ENCODE measurements at places on chromosomes 3 and 15. TPM values are rescaled to one million over a fixed set of nuclear protein-coding genes. Genes with fewer than 3 reads are reported as not detected.

DNA sequence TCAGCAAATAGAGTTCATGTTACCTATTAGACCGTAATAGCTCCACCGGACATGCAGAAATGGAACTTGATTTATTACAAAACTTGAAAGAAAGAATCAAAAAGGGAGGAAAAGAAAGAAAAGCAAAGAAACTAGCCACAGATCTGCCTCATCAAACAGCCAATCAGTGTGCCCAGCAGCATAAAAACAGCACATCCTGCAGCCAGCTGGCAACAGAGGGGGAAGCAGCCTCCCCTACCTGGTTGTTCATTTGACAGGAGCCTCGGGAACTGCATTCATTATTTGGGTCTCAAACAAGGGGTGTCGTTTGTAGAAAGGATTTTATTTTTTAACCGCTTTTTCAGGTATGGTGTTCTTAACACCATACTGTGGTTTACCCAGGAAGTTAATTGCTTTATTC is 181.5 kb upstream of the TOPAZ1 start:
- no peak for DNase-seq

DNA sequence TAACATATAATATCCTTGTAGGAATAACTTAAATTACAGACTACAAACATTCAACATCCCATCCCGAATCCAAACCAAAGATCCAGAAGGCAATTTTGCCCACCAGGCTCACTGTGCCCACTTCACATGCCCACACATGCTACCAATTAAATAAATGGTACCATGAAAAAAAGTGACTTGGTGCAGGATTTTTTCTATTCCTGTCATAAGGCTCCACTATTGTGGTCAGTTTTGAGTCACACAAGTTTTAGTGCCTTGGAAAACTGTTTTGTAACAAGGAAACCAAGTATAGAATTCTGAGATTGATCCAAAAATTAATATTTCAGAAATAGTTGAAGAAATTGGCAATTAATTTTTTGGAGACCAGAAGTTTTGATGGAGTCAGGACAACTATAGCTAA is 470.1 kb upstream of the THBS1 start:
- no peak for DNase-seq

DNA sequence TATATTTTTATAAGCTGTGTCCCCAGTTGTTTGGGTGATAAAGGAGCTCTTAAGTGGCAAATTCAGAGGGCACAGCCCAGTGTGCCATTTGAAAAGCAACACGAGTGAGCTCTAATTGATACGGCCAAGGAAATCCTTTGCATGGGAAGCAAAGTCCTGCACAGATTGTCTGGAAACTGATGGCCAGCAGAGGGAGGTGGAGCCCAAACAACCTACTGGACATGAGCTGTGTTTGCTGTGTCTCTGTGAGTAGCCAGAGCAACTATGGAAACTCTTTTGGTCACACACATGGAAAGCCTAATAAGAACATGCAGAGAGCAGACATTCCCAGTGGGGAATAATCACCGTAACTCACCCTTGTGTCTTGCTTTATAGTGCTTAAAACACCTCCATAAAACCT is 24.4 kb downstream of the ONECUT1 start:
- DNase-seq, result no peak

Gene RTP4
- 2.6 TPM for total RNA-seq

GRCh38 chr15:80870893-80871292 is 91.7 kb downstream of the CEMIP start:
- peak; percentile 30 for DNase-seq

DNA sequence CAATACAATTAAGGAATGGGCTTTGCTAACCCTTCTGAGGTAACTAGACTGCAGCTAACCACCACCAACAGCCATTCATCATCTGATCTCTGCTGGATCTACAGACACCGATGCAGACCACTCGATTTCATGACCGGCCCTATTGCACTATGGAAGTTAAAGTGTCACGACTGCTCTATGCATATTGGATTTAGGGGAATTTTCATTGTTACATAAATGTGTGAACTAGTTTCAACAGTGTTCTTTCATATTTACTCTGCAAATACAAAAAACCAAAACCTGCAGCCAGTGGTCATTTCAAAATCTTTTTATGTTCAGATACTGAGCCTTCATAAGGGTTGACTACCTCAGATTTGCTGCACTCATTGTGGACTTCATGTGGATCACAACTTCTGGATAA is 14.5 kb downstream of the CDV3 start:
- DNase-seq, result no peak

GRCh38 chr3:144771381-144771870 is 799.8 kb downstream of the DIPK2A start:
- no peak for DNase-seq

- no peak for DNase-seq
These were observed 11.3 kb upstream of the ANKRD63 start for GRCh38 chr15:40293905-40294895.

All from fibroblast of villous mesenchyme (primary cell).